ENCODE measurements at places on chromosomes 7 and 10.

GRCh38 chr7:2107386-2108070, 125.2 kb downstream of the MAD1L1 start:
- no peak for ATAC-seq

DNA sequence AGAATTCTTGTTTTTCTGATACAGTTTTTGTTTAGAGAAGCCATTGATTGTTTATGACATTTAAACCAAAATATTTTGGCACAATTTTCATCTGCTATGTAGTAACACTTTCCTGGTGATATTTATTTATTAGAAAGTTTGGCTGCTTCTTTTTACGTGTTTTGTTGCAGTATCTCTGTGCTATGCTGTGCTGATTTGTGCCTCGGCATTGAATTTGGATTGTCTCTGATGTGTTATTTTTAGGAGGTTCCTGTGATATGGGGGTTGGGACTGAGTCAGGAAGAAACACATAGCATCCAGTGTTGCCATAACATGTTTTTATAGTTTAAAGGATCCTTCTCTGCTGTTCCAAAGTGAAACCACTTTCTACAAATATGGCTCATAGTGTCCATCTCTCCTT, 1197.7 kb upstream of the LRRN3 start:
- no peak for ATAC-seq

DNA sequence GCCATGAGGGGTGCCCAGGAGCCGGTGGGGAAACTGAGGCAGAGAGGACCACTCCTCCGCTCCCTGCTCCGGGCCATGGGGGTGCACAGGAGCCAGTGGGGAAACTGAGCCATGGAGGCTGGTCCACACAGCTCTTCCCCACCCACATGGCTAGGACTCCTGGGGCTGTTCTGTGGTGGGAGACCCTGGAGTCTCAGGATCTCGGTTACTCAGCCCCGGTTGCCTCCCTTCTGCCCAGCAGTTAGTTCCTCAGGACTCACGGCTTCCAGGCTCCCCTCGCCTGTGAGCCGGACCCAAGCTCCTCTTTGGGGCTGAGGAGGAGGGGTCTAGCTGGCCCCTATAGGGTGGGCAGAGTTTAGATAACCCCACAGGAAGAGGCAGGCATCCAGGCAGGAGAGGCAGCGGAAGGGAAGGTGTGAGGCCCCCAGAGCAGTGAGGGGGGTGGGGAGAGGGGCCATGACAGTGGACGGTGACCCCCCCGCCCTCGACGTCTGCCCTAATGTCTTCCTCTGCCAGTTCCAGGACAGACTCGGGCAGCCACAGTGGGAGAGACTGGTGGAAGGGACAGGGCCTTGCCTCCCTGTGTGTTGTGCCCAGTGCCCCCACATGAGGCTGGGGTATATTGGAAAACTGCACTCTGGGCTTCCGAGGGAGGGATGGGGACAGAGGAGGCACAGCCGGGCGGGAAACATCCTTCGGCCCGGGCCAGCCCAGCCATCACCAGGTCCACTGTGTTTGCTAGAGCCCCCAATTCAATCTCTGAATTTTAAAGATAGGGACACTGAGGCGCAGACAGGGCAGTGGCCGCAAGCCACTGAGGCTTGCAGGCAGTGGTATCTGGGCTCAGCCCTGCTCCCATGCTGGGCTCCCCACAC, 4.3 kb downstream of the ELFN1 start:
- ATAC-seq, result no peak

- ATAC-seq, result no peak
Measured at GRCh38 chr10:119759832-119760231, 34.0 kb downstream of the INPP5F start.

GRCh38 chr7:149569025-149569725, 71.6 kb upstream of the ZNF746 start:
- ATAC-seq, result no peak

GRCh38 chr10:29663718-29664117, 28.9 kb upstream of the SVIL start:
- ATAC-seq, result no peak

DNA sequence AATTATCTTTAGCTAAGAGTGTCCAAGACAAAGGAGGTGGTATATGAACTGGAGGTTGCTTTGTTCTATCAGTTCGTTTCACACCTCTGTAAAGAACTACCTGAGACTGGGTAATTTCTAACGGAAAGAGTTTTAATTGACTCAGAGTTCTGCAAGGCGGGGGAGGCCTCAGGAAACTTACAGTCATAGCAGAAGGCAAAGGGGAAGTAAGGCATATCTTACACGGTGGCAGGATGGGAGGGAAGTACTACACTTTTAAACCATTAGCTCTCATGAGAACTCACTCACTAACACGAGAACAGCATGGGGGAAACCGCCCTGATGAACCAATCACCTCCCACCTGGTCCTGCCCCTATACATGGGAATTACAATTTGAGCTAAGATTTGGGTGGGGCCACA, 1202.3 kb upstream of the LRRTM3 start:
- no peak for ATAC-seq

GRCh38 chr10:29734962-29735627, 100.3 kb upstream of the SVIL start:
- ATAC-seq, result peak; percentile 35

GRCh38 chr10:689452-690371, at the start of gene DIP2C:
Gene DIP2C, minus strand, starts transcription at chr10:689668. Its CDS starts 90 bp downstream, at chr10:689578.
- no peak for ATAC-seq

DNA sequence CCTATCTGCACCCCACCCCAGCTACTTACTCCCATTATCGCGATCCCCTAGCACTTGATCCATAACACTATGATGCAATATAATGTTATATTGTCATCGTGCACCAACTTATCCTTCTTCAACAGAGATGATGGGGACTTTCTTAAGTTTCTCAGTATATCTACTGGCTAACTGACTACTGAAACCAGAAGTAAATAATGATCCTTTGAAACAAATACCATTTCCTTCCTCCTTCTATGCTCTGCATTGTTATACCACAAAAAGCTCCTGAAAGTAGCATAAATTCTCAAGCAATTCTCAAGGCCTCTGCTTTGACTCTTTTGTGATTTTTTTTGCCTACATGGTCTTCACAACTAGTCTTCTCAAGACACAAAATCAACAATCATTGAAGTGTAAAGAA, 68.9 kb downstream of the HTR7 start:
- ATAC-seq, result no peak

- ATAC-seq, result no peak
Measured at GRCh38 chr10:52092390-52092789, 221.7 kb upstream of the DKK1 start.

DNA sequence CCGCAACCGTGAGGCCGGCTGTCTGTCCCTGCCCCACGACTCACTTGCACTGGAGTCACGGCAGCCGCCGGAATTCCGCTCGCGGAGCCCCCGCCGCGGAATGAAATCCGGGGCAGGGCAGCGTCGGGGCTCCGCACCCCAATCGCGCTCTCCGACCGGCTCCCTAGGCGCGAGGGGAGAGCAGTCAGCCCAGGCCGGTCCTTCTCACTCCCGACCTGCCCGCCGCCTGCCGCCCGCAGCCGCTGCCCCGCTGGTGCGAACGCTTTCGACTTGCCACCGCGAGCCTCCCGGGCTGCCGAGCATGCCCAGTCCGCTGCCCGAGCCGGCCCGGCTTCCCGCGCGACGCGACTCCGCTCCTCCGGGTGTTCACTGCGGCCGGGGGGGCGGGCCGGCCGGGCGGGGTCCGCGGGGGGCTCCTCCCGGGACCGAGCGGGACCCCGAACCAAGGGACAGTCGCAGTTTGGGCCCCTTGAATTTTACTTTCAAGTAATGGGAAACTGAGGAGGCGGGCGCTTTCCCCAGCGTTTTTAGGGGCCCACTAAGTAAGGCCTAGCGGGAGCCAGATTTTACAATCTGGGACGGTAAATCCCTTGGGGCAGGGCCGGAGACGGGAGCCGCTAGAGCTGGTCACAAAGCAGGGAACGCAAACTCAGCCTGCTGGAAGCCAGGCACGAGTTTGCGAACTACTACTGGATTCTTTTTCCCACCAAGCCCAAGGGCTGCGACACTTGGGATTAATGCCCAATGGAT, at the start of gene SGMS1:
Gene SGMS1 (minus strand): TSS at position 294 of the 750 bp plus-strand sequence. CDS start 279,842 bp downstream, outside the sequence.
- peak; percentile 72 for ATAC-seq

- no peak for ATAC-seq
Measured at GRCh38 chr7:5193880-5194279, 3.8 kb downstream of the WIPI2 start.

GRCh38 chr10:11272915-11273389, 255.3 kb downstream of the CELF2 start:
- ATAC-seq, result peak; percentile 88

DNA sequence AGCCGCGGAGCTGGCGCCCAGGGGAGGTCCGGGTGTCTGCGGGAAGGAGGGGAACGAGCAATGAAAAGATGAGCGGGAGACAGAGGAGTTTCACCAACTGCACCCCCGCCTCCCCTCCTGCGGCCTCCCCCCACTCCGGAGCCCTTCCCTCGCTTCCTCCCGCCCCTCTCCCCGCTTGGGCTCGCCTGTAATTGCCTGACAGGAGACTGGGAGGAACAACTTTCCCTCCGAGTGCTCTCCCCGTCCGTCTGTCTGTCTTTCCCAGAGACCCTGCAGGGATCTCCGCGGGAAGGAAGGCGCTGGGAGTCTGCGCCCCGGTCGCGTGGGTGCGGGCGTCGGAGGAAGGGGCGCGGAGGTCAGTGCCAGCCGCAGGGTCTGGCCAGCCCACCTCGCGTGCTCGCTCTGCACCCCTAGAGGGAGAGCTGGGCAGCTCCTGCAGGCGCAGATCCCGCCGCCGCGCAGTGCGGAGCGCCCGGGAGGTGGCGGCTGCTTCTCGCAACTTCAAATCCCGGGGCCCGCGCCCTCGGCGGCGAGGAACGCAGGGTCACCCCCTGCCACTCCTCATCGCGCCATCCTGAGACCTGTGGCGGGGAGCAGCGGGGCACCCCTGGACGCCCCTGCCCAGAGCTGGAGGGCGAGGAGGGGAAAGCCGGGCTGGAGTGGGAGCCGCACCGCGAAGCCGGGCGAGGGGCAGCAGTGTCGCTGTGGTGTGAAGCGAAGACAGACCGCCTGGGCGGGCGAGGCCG, 511 bp upstream of the NRP1 start:
- ATAC-seq, result no peak

DNA sequence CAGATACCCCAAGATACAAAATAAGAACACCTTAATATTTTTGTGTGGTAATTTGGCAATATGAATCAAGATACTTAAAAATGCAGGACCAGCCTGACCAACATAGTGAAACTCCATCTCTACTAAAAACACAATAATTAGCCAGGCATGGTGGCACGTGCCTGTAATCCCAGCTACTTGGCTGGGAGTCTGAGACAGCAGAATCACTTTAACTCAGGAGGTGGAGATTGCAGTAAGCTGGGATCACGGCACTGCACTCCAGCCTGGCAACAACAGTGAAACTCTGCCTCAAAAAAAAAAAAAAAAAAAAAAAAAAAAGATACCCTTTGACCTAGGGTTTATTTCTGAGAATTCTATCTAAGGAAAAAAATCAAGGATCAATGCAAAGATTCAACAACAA, 450.7 kb downstream of the SORCS1 start:
- ATAC-seq, result no peak

GRCh38 chr10:71666639-71667386, 52.8 kb downstream of the C10orf105 start:
- ATAC-seq, result peak; percentile 79

- no peak for ATAC-seq
Measured at GRCh38 chr7:74019149-74019548, 8.8 kb upstream of the ELN start.

- no peak for ATAC-seq
Measured at GRCh38 chr7:14635955-14636354, 266.6 kb downstream of the DGKB start.

GRCh38 chr7:25549271-25549921, 321.1 kb upstream of the NPVF start:
- ATAC-seq, result no peak
